Tibial nerve (tissue), 4 donors: ENCODE measurements at places on chromosomes 6 and 20. TPM values are rescaled to one million over a fixed set of nuclear protein-coding genes. Genes with fewer than 3 reads are reported as not detected.

DNA sequence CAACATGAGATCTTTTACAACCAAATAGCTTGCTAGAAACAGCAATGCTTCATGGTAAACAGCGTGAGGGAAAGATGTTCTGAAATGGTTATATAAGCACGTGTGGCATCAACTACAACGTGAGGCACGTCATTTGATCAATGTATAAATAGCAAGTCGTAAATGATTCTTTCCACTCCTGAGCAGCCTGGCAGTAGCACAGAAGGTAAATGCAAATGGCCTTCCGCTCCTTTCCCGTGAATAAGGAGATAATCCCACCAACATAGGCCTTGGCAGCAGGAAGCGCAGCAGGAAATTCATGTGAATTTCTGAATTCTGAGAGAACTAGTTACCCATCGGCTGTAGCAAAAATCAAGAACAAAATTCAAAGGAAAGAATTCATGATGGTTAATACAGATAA lies 17.0 kb downstream of the RPS6KA2 start:
- no peaks in the 10 kb centered on the region for H3K36me3 ChIP-seq
- no peak for DNase-seq
- H3K27ac ChIP-seq, result no peak overlapping the region
- no peak overlapping the region for H3K4me3 ChIP-seq

DNA sequence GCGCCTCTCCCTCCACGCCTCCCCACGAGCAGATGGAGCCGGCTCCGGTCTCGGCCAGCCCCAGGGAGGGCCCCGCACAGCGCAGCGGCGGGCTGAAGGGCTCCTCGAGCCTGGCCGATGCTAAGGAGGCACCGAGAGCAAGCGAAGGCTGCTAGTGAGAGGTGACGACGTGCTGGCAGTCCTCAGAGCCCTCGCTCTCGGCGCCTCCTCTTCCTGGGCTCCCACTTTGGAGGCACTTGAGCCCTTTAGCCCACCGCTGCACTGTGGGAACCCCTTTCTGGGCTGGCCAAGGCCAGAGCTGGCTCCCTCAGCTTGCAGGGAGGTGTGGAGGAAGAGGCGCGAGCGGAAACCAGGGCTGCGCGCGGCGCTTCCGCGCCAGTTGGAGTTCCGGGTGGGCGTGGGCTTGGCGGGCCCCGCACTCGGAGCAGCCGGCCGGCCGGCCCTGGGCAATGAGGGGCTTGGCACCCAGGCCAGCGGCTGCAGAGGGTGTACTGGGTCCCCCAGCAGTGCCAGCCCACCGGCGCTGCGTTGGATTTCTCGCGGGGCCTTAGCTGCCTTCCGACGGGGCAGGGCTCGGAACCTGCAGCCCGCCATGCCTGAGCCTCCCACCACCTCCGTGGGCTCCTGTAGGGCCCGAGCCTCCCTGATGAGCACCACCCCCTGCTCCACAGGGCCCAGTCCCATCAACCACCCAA lies 2.5 kb upstream of the TMEM14C start:
- H3K36me3 ChIP-seq, result no peaks in the 10 kb centered on the region
- peak overlapping the region; percentile 80 for H3K27ac ChIP-seq
- H3K27me3 ChIP-seq, result no peaks in the 10 kb centered on the region
- no peaks in the 10 kb centered on the region for H3K4me1 ChIP-seq
- H3K4me3 ChIP-seq, result peak overlapping the region; percentile 39

DNA sequence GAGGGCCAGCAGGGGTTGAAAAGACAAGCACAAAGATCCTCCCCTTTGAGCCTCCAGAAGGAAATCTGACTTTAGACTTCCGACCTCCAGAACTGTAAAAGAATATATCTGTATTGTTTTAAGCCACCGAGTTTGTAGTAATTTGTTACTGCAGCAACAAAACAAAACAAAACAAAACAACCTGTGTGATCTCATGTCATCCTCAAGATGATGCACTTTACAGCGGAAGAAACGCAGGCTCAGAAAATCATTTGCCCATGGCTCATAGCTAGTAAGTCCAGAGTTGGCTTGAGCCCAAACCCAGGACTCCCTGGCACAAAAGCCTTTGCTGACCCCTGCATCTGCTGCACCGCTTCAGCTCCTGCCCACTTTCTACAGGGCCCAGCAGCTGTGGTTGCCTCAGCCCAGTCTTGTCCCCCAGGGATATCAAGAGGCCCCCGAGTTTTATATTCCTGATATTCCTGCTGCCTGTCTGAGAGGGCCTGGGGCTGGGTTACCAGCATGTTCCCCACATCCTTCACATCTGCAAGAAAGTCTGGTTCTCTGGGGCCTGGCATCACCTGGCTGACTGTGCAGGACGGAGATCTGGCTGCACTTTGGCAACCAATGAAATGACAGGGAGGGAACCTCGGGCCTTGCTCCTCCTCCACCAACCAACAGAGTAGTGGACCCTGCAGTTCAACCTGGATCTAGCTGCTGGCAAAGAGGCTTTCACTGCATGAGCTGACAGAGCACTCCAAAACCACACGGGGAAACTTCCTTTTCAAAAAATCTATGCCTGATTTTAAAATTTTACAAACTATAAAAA lies 56.9 kb downstream of the JPH2 start:
- H3K27ac ChIP-seq, result no peak overlapping the region
- no peaks in the 10 kb centered on the region for H3K36me3 ChIP-seq
- no peak for DNase-seq
- H3K4me1 ChIP-seq, result no peaks in the 10 kb centered on the region

The NKAIN2 gene
- total RNA-seq, result 20.8 TPM

The CAGE1 gene
- not detected for total RNA-seq

The OPRL1 gene
- 0.98 TPM for total RNA-seq
